ENCODE measurements at places on chromosomes 4 and X.

- no peak for DNase-seq
Measured at GRCh38 chr4:173413036-173413435, 14.1 kb upstream of the SCRG1 start.

DNA sequence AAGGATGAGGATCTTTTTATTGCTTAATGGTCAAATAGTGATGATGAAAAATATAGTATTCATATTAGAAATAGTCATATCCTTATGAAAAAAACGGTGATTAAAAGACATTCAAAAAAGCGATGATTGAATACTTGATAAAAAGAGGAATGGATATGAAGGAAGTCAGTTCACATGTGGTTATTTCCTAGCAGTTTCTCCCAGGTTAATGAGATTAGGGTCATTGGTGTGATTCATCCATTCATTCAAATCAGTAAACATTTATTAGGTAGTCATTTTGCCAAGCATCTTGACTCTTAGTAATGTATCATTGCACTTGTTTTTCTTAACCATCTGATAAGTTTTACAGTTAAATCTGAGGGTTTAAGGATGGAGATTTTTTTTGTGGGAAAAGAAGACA lies 294.1 kb downstream of the ARHGAP24 start:
- no peak for DNase-seq

GRCh38 chrX:7759830-7760229 lies 83.1 kb upstream of the VCX start:
- DNase-seq: no peak

DNA sequence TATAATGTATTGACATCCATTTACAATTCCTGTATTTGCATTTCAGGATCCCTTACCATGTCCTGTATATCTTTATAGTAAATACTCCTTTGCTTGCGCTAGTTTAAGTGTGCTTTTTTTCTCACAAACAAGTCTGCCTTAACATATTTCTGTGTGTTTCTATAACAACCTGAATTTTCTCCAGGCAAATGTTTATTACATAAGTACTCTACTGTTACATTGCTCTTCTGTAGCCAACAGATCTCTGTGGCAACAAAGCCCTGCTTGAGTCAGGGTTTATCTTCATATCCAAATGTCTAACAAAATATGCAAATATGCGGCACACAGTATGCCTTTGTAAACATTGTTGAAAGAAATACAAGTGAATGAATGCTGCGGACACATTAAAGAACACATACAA lies 625.5 kb downstream of the TLL1 start:
- no peak for DNase-seq

- no peak for DNase-seq
Measured at GRCh38 chrX:22952010-22952409, 47.8 kb upstream of the DDX53 start.

DNA sequence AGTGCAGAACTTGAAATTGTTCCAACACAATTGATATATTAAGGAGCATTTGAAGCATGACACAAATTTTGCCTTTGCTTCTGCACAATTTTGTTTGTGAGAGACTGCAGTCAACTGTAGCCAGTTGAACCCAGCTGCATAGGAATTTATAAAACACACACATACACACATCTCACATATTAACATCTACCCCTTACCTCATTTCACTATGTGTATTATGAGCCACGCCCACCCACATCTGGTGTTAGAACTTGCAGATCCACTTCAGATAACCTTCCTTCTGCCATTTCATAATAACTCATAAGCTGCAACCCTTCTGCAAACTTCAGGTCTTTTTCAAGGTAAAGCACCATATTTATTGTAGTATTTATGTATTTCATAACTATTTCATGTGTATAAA lies 188.1 kb upstream of the WDFY3 start:
- no peak for DNase-seq

- no peak for DNase-seq
Measured at GRCh38 chrX:8390771-8391170, 73.9 kb upstream of the VCX3B start.

DNA sequence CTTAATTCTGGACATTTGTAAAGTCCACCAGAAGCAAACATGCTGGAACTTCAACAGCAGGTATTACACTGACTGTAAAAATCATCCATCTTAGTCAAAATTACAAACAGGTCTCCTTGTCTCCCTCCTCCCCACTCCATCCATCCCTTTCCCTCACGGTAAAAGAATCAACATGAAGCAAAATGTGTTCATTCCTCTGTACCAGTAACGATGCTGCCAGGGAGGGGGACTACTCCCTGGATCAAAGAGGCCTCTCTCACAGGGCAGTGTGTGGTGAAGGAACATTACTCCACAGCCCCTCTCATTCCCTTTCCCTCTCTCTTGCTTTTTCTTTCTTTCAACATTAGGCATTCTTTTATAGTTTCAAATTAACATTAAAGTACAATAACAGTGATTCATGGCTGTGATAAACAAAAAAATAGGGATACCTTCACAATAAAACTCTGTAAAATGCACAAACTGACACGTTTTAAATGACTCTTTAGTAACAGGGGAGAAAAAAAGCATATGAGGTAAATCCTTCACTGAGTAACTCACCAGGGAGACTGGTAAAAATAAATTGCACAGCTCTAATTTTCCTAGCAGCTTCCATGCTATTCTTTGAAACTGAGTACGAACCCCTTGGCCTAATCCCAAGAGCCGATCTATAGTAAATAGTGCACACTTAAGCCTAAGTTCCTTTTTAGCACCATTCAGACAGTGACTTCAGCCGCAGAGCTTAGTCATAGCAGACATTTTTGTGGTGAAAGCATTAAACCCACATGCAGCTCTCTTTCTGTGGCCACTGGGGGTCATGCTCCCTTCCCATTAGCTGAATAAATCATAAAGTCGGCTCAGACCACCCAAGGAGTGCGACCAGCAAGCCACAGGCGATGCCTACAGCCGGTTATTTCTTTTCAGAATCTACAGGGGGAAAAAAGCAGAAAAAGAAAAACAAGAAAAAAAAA lies 215.6 kb upstream of the GYPA start:
- DNase-seq: peak; percentile 83

GRCh38 chrX:129823115-129823514 lies 20.6 kb downstream of the ZDHHC9 start:
- DNase-seq: no peak

DNA sequence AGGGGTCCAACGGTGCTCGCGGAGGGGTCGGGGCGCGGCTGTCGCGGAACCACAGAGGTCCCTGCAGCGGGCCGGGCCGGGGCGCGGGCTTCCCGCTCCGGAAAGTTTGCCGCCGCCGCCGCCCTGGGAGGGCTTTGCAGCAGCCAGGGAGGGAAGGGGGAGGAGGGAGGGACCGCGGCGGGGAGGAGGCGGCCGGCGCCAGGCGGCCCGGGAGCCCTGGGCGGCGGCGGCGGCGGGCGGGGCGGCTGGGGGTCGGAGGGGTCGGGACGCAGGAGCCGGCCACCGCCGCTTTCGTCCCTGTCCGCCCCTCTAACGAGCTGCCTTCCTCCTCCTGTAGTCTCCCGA lies 375 bp downstream of the FGFR3 start:
- DNase-seq: no peak

DNA sequence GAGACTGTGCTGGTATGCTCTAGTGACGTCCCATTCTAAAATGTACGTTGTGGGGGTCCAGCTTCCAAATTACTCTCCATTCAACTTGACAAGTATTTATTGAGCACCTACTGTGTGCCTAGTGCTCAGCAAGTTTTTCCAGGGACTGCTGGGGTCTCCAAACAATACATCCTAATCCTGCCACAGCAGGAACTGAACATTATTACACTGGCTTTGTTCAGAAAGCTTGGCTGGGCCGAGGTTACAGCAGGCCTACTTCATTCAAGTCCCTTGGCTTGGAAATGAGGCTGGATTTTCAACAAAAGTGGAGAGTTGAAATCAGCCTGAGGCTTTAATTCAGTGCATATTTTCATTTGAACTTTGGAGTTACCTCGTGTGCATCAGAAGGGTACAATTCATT lies 78.0 kb downstream of the GUCY2F start:
- no peak for DNase-seq

DNA sequence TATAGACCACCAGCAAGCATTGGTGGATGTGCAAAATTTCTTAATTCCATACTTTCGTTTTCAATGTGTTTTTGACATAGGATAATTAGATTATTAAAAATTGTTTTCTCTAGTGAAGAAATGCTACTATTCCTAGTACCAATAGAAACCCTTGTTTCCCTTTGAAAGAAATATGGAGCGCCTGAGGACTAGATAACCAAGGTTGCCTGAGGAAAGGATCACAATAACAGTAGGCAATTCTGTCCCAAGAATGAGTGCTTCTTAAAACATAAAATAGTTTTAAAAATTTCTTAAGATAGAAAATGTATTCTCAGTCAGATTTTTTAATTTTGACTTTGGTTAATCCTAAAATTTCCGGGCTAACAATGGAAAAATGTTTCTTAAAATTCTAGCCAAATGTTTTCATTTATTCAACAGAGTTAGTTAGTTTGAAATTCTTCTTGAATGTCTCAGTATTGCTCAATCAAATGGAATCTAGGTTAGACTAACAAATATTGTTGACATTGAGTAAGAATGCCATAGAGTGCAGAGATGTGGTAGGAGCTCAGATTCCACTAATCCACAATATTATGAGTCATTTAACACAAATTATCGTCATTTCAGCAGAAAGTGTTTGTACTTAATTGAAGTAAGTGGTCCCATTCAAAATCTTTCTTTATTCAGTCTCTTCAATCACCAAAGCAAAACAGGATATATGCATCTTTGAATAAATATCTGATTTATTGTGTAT lies 666.0 kb downstream of the GRID2 start:
- DNase-seq: no peak

- peak; percentile 80 for DNase-seq
Measured at GRCh38 chr4:41146716-41147506, 67.4 kb downstream of the APBB2 start.

DNA sequence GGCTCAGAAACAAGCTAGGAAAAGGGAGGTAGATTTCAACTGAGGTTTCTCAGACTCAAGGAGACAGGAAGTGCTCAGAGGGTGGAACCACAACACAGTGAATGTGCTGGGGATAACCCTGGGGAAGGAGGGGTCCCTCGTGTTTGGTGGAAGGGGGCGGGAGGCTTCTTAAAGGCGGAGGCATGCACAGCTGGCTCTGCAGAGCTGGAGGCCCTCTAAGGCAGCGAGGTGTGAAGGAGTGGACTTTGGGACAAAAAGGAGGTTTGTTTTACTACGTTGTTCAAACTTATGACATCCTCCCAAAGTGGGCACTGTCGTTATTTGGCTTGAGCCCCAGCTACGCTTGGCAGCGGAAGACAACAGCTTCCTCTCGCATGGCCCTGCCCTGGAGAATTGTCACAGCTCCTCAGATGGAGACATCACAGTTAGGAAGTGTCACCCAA lies 21.7 kb upstream of the MTM1 start:
- no peak for DNase-seq

DNA sequence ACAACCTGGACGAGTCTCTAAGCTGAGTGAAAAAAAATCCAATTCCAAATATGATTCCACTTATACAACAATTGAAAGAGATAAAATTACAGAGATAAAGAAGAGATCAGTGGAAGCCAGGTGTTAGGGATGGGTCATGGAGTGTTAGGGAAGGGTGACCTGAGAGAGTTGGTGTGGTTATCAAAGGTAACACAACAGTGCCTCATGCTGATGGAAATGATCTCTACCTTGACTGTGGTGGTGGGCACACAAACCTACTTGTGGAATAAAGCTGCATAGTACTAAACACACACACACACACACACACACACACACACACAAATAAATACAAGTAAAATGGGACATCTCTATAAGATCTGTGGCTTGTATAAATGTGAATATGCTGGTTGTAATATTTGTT lies 26.0 kb downstream of the BEND2 start:
- no peak for DNase-seq

GRCh38 chrX:132483951-132484350 lies 4.9 kb downstream of the MBNL3 start:
- DNase-seq: no peak

GRCh38 chr4:96827086-96827485 lies 987.2 kb downstream of the PDHA2 start:
- no peak for DNase-seq

GRCh38 chrX:13666836-13667235 lies 13.9 kb downstream of the TCEANC start:
- DNase-seq: no peak

DNA sequence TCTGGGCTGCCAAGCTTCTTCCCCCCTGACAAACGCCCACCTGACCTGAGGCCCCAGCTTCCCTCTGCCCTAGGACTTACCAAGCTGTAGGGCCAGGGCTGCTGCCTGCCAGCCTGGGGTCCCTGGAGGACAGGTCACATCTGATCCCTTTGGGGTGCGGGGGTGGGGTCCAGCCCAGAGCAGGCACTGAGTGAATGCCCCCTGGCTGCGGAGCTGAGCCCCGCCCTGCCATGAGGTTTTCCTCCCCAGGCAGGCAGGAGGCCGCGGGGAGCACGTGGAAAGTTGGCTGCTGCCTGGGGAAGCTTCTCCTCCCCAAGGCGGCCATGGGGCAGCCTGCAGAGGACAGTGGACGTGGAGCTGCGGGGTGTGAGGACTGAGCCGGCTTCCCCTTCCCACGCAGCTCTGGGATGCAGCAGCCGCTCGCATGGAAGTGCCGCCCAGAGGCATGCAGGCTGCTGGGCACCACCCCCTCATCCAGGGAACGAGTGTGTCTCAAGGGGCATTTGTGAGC lies 37.0 kb downstream of the HTRA3 start:
- DNase-seq: peak; percentile 59

GRCh38 chr4:185028625-185029024 lies 10.3 kb downstream of the HELT start:
- DNase-seq: no peak

DNA sequence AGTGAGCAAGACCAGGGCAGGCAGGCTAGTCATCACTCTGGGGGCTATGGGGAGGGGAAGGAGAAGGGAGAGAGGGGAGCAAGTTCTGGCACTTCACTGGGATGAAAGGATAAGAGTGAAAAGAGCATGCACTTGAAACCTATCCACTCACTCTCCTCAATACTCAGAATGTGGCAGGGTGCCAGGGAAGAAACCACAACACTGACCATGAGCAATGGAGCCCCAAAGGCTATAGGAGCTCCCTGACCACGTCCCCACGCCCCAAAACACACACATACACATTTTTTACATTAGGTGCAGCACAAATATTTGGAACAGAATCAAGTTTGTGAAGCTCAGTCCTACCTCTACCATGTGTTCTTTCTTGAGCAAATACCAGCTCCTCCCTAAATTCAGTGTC lies 132.2 kb downstream of the IDS start:
- no peak for DNase-seq

GRCh38 chr4:170979736-170980135 lies 833.5 kb upstream of the GALNTL6 start:
- no peak for DNase-seq

DNA sequence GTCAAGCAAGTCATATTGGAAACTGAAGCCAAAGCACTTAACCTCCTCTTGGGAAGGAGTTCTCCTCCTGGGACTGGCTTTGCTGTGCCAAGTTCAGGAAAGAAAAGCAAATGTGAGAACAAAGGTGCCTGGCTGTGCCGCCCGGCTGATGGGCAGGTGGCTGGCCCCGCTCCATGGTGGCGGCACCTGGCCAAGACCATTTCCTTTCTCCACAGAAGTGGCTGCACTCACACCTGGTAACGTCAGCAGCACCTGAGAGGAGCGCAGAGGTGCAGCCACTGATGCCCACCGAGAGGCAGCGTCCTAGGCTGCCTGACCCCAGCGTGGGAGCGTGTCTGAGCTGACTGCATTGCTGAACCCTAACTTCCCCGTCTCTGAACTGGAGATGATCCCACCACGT lies 54.3 kb downstream of the DCTD start:
- no peak for DNase-seq

- DNase-seq: no peak
Measured at GRCh38 chr4:148923881-148924280, 481.7 kb upstream of the NR3C2 start.

GRCh38 chr4:154781126-154781982 lies at the start of gene RBM46:
TSS of gene RBM46 (plus strand) at chr4:154781272. CDS start at chr4:154796753, 15,481 bp downstream.
- no peak for DNase-seq
